H1 (cell line): ENCODE measurements at places on chromosomes 2 and 18.

- DNase-seq, result no peak
Observed at GRCh38 chr2:109659396-109660045, 45.4 kb downstream of the SOWAHC start.

DNA sequence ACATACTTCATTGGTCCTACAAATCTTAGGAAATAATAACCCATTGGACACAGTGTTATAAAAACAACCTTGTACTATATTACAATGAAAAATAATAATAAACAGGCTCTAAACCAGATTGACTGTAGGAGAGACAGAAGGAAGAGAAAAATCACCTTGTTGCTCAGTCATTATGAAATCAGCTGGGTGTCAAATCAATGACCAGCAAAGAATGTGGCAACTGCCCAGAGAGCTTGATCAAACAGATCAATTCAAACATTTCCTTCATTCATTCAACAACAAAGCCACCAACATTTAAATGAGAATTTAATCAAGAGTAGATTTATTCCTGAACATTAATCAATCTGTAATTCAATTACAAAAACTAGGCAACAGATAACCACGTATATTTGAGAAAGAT, 671.9 kb upstream of the CHAC2 start:
- DNase-seq, result no peak

DNA sequence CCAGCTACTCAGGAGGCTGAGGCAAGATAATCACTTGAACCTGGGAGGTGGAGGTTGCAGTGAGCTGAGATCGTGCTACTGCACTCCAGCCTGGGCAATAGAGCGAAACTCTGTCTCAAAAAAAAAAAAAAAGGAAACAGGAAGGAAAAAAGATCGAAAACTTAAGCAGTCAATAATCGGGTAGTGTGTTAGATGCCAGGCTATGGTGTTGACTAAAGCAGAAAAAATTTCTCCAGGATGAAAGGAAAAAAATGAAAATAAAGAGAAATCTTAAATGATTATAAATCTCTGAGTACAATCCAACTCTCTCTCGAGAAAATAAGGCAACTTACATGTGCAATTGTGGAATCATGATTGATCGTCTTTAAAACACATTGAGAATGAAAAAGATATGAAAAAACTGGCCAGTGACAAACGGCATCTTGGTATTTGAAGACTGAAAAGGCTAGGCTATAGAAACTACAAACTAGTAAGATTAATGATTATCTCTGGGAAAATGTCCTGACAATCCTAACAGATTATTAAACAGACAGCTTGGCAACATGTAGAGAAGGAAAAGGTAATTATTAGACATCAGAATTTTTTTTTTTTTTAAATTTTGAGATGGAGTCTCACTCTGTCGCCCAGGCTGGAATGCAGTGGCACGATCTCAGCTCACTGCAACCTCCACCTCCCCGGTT, 16.3 kb upstream of the EPHA4 start:
- no peak for DNase-seq

- DNase-seq, result no peak
Observed at GRCh38 chr2:208609166-208609804, 202.7 kb downstream of the PTH2R start.

DNA sequence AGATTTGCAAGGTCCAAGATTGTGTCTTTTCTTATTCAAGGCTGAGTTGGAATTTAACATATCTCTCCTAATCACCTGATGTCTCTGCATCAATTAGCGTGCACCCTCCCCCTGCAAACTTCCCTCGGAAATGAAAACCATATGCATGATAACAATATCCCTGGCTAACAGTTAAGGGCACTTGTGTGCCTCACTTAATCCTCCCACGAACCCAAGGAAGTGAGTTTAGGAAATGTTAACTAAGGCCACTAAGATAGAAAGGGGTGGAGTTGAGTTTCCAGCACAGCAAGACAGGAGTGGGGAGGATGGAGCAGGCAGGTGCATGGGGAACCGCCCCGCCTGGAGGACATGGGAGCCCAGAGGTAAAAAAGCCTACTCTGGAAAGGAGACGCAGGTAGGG, 52.4 kb upstream of the PTMA start:
- no peak for DNase-seq

DNA sequence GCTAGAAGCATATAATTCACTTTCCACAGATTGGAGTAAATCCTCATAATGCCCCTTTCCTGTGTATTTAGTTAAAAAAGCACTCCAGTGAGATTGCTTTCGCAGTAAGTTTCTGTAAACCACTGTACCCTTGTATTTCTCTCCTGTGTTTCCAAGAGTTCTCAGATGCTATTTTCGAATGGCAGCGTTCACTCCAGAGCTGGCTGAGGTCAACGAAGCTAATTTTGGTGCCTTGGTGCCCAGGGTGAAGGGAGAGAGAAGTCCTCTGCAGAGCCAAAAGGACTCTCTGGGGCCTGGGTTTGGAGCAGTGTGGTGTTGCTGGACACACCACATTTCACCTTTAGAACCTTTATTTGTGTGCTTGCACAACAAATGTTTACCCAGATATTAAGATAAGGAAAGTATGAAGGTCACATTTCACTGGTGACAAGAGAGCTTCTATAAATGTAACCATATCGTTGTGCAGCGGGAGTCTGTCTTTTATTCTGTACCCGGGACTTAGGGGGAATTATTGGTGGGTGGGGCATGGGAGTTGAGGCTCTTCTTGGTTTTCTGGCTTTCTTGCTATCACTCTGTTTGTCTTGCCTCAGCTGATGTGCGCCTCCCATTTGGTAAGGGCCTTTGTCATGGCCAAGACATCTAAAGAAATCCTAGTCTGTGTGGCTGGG, 9.9 kb downstream of the EPAS1 start:
- DNase-seq, result no peak

DNA sequence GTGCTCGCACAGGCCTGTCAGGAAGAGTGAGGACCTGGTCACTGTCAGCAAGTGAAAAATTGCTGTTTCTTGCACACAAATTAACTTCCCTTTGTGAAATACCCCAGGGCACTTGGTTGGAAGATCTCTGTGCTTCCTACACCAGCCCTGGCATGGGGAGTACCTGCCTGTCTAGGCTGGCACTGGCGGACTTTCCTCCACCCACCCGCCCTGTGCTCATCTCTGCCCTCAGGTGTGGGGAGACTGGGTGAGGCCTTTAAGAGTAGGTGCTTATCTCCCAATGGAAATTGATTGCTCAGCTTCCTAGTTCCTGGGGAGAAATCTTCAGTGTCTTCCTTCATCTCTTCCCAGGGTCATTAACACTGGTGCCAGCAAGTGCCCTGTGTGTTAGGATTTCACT, 42.1 kb downstream of the IMPA2 start:
- DNase-seq, result no peak

GRCh38 chr2:25230198-25230947, 62.0 kb upstream of the POMC start:
- no peak for DNase-seq

- no peak for DNase-seq
Observed at GRCh38 chr2:12320991-12321641, 395.6 kb upstream of the TRIB2 start.

- DNase-seq, result no peak
Observed at GRCh38 chr2:136204971-136205370, 87.0 kb upstream of the CXCR4 start.

- no peak for DNase-seq
Observed at GRCh38 chr2:135829378-135830135, 7.4 kb downstream of the LCT start.

GRCh38 chr2:152115952-152116351, 17.1 kb upstream of the CACNB4 start:
- DNase-seq, result no peak

GRCh38 chr2:44004735-44005602, 9.2 kb upstream of the LRPPRC start:
- no peak for DNase-seq

- no peak for DNase-seq
Observed at GRCh38 chr2:72423756-72424155, 276.1 kb upstream of the CYP26B1 start.

- DNase-seq, result no peak
Observed at GRCh38 chr2:9002637-9003365, 683 bp downstream of the MBOAT2 start.

- DNase-seq, result no peak
Observed at GRCh38 chr2:19802086-19802841, 99.5 kb downstream of the TTC32 start.

- DNase-seq, result no peak
Observed at GRCh38 chr2:122867941-122868340, 1112.5 kb downstream of the TSN start.

DNA sequence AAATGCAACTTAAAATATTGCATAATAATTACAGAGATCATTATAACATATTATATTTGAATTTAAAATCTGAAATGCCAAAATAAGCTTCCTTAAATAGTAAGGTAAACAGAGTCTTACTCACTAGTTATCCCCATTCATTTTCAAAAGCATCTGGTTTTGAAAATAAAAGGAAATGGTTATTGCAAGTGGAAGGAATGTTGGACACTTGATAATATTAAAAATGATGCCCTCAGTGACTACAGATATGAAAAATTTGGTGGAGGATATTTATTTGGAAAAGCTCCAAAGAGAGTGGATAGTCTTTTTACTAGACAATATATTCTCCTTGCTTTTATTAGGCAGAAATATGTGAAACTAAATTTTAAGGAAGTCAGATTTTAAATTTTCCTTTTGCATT, 39.7 kb downstream of the CDH19 start:
- no peak for DNase-seq

DNA sequence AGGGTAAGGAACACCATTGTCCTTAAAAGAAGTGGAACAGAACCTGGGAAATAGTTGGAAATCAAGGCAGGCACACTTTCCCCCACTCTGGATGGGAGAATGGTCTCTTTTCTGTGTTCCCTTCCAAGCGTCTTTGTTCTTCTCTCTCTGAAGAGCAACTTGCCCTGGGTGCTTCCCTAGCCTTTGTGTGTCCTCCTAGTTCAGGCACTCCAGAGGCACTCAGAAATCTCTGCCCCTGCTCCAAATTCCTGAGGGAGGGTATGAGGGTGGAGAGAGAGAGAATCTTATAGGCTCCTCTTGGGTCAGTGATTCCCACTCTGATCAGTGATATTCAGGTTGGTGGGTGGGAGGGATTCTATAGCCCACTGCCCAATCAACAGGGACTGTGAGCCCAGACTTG, 8.8 kb upstream of the SIX2 start:
- DNase-seq, result no peak

GRCh38 chr2:236659758-236660150, 90.1 kb downstream of the ACKR3 start:
- DNase-seq, result no peak

DNA sequence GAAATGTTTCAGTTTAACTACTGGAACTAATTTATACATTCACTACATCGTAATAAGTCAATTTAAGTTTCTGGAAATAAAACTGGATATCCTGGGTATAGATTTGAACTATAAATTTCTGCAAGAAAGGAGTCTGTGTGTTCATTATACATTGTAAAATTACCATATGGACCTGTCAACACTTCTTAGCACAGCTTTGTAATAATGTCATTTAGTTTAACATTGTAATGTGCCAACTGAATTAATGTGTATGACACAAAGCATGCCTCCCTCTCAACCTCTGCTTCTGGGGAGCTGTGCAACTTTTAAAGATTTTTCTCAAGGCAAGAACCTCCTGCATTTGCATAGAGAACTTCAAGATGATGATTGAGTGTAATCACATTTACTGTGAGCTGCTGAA, 213.7 kb upstream of the GALNT5 start:
- DNase-seq, result no peak

GRCh38 chr2:135052997-135053474, 944 bp downstream of the RAB3GAP1 start:
- no peak for DNase-seq

GRCh38 chr2:45614330-45614729, 3.3 kb upstream of the SRBD1 start:
- no peak for DNase-seq

- no peak for DNase-seq
Observed at GRCh38 chr2:219362524-219363164, 25.1 kb downstream of the DNPEP start.

DNA sequence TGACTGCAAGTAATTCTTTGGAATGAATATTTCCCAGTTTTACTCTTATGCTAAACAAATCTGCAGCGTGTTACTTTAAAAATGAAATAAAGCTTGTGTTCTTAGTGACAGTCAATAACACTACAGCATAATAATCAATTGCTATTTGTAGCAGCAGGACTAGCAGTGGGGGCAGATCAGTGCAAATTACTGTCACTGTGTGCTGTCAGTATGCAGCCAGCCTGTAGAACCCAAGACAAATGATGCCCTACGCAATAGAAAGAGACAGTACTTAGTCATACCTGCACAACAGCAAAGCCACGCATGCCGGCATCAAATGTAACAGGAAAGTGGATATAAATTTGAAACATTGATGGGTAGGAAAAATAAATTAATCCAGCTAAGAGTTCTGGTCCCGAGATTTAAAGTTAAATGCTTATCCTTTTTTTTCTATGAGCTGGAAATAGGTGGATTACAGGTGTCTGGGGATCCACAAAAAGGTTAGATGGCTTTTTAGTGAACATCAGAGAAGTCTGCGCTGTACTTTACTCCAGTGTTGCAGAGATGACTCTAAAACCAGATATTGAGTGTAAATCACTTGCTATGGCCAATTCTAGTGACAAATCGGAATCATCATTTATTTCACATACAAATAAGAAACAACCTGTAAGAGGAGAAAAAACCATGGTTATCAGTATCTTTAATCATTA, 812.4 kb upstream of the ZEB2 start:
- no peak for DNase-seq

GRCh38 chr18:26293982-26294381, 67.7 kb downstream of the TAF4B start:
- no peak for DNase-seq

- DNase-seq, result no peak
Observed at GRCh38 chr18:9826685-9827084, 59.1 kb upstream of the TXNDC2 start.

DNA sequence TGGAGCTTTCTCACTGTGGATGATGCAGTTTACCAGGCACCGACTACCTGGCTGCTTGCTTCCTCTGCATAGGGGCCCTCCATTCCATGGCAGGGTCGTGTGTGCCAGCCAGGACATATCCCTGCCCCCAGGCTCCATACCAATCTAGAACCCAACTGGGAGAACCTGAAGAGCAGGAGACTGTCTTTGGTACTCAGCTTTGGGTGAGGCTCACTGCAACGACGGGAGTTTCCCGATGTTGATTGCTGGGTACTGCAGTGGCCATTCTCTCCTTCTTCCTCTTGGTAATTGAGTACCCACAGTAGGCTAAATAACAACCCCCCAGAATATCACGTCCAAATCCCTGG, 133.3 kb upstream of the SERTAD2 start:
- no peak for DNase-seq

GRCh38 chr2:217667512-217667911, 335.3 kb downstream of the TNS1 start:
- DNase-seq, result no peak

DNA sequence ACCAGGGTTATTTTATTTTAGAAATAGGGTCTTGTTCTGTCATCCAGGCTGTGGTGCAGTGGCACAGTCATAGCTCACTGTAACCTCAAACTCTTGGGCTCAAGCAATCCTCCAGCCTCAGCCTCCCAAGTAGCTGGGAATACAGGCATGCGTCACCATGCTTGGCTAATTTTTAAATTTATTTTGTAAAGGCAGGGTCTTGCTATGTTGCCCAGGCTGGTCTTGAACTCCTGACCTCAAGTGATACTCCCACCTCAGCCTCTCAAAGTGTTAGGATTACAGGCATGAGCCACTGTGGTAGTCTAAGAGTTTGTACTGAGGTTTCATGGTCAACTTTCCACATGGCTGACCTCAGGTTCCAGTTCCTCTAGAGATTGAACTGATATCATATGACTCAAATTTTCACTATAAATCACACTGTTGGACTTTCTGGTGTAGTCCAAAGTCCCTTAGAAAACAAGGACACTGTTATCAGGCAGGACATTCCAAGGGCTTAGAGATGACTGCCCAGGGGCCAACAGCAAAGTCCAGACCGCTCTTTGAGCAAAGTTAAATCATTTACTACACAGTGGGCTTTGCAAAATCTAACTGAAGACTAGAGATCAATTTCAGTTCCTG, 82.0 kb upstream of the MEX3C start:
- no peak for DNase-seq
